Choroid plexus epithelial cell (primary cell): ENCODE measurements at places on chromosomes 16 and 17.

GRCh38 chr17:45935710-45936509, 41.6 kb downstream of the MAPT start:
- no peak for DNase-seq

- peak; percentile 22 for DNase-seq
These were observed at the start of gene C17orf113 for GRCh38 chr17:42050393-42051012. Gene C17orf113 (minus strand): TSS chr17:42050601. CDS start chr17:42043376, 7,225 bp downstream.

DNA sequence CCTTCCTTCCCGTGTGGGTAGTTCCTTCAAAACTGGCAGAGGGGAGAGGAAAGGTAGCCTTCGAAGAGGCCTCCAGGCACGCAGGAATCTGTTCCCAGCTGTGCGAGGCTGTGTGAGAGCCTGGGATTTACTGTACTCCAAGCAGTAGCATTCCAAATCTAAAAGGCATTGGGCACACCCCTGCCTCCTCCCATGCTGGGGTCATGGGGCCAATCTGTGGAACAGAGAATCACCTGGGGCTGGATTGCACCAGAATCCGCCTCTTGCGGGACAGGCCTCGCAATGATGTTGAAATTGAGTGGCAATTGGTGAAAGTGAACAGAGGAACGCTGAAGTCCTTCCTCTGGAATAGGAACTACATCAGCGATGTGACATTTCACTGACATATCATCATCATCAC, 72.5 kb upstream of the IRX3 start:
- DNase-seq = no peak

- DNase-seq = peak; percentile 29
These were observed 569 bp downstream of the FLII start for GRCh38 chr17:18257982-18258355.

GRCh38 chr16:24309258-24310142, 53.4 kb downstream of the CACNG3 start:
- peak; percentile 10 for DNase-seq

- no peak for DNase-seq
These were observed 278.4 kb upstream of the IRX5 start for GRCh38 chr16:54652201-54652770.

- DNase-seq = no peak
These were observed 187.9 kb downstream of the KCNJ2 start for GRCh38 chr17:70357190-70357589.

GRCh38 chr17:38701504-38702165, 3.4 kb upstream of the MLLT6 start:
- peak; percentile 28 for DNase-seq

GRCh38 chr16:68960910-68961309, 117.6 kb downstream of the TANGO6 start:
- no peak for DNase-seq

DNA sequence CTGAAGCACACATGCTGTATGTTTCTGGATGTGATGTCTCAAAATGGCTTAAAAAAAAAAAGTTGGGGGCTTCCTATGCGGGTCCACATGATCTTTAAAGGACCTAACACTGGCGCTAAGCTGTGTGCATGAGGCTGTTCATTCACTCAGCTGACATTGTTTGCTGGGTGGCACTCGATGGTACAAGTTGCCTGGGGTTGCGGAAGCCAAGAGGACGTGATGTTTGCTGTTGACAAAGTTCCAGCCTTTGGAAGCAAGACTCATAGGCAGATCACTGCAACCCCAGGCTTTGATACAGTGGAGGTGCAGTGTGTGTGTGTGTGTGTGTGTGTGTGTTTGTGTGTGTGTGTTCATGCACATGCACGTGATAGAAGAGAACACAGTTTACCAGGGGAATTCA, 29.5 kb upstream of the DNAI2 start:
- DNase-seq = no peak

DNA sequence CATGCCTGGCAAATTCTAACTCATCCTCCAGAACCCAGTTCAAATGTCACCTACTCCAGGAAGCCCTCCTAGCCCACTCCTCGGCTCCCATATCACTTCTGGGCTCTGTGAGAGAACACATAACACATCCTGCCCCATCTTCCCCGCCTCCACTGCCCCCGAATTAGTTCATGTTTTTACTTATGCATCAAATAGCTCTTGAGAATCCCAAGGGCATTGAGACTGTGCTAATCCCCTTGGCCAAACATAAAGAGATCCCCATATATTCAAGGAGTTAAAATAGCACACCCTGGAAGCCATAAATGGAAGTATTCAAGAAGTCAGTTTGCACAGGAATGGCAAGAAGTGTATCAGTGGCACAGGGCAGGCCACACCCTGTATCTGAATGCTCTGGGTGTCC, 2.0 kb upstream of the CREBBP start:
- no peak for DNase-seq

- DNase-seq = no peak
These were observed 17.1 kb downstream of the BFAR start for GRCh38 chr16:14649816-14650215.

DNA sequence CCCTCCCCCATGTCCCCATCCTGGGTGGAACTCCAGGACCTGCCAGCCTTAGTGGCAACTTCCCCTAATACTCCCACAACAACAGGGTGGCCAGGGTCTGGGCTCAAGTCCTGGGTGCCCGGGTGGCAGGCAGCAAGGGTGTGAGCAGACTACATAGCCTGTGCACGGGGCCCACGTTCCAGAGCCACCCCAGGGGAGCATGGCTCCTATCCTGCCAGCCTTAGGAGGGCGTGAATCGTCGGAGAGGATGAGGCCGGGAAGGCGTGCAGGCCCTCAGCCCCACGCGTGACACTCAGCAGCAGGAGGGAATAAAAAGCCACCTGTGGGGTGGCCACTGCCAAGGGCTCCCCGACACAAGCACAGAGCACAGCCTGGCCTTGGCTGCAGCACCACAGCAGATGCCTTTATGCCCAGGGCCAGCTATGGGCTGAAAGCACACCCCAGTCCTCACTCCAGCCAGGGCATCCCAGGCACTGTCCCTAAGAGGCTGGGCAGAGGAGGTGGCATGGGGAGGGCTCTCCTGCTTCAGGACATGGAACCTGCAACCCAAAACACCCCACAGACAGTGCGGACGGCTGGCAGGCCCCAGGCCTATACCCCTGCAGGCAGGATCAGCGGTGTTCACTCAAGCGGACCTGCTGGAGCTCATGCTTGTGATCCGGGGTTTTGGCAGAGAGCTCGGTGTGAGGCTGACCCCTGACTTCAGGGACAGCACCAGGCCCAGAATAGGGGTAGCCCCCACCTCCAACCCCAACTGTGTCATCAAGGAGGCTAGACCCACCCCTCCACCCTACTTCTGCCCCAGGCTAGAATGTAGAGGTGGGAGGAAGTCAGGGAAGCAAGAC, 2.7 kb downstream of the BCAR1 start:
- DNase-seq = no peak

- DNase-seq = no peak
These were observed 49.7 kb upstream of the ANKFY1 start for GRCh38 chr17:4313221-4314114.

GRCh38 chr16:81337097-81337496, 22.3 kb downstream of the GAN start:
- no peak for DNase-seq

- no peak for DNase-seq
These were observed 162.6 kb downstream of the CA10 start for GRCh38 chr17:51995797-51996403.

DNA sequence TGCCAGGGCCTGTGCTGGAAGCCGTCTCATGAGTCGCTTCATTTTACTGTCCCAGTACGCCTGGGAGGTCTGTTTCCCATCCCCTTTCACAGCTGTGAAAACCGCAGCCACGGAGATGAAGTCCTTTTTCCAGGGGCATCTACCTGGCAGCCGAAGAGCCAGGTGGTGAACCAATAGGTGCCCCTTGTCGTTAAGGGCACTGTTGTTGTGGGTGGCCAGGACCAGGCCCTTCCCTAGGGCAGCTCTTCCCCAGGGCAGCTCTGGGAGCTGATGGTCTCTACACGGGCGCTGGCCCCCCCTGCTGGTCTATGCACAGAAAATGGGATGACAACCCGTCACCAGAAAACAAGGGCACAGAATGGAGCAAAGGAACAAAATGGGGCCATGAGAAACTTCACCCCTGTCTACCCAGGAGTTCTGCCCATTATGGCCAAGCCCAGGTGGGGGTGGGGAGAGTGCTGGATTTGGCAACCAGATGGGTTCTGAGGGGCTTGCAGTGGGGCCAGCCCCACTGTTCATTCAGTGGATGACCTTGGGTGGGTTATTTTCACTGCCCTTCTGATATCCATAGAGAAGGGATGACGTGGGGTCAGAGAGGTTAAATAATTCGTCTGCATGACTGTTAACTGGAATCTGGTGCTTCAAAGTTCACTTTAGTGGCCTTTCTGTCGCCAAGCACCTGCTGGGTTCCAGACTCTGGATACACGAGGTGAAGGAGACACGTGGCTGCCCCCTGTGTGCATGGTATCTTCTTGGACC, 11.5 kb downstream of the RMI2 start:
- DNase-seq = peak; percentile 70

DNA sequence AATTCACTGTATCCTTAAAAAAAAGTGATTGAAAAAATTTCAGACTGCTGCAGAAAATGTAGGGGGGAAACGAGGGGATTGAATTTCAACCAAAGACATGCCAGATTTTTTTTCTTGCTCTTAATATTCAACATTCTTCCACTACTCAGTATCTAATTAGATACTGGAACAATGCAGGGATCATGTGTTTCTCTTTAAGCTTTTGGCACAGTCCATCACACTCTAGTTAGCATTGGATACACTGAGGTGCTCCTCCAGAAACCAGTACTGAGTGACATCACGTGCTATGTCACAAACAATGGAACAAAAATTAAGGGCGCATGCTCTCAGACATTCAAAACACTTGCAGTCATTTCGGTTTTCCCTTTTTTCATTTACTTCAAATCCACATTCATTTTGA, 298.6 kb upstream of the PSMD7 start:
- no peak for DNase-seq

GRCh38 chr17:56994009-56994792, 16.3 kb downstream of the SCPEP1 start:
- no peak for DNase-seq

DNA sequence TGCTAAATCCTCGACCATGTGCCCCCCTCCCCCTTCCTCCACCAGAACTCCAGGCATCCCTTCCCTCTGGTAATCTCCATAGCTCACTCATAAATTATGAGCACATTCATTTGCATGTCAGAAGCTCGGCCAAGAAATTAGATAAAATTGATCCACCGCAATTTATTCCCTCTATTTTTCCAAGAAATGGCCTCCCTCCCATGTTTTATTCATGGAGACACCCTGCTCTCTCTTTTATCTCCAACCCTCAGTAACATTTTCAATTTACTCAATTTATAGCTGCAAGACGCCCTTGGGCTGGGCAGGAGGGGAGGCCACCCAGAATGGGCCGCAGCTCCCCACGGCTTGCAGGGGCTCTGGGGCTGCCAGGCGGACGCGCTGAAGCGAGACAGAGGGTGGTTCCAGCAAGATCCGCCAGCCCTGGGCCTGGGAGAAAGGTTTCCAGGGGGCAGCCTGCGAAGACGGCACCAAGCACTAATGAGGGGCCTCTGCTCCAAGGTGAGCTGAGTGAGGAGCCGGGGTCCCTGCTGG, 54.7 kb upstream of the ZNF423 start:
- DNase-seq = no peak

DNA sequence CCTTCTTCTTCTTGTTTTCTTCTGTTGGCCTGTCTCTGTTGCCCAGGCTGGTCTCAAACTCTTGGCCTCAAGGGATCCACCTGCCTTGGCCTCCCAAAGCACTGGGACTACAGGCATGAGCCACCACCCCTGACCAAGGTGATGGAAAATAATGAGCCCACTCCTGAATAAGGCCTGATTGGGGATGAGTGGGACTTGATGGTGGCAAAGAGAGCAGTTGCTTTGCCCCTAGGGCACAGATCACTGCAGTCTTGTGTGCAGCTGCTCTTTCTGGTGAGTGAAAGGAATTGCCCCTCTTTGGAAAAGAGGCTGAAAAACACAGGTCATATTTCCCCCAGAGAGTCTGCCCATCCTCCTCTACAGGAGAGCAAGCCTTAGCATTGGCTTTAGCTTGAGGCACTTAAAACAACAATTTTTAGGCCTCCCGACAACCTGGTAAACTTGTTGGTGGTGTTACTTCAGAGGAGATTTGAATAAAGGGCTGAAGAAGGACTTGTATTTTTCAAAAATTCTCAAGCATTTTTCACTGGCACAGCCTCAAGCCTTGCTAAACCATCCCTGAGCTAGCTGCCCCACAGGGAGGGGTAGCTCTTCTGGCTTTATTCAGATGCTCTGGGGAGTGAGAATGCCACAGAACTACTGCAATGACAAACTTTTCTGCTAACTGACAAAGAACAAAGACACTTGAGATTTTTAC, 6.1 kb upstream of the PDP2 start:
- DNase-seq = peak; percentile 81

DNA sequence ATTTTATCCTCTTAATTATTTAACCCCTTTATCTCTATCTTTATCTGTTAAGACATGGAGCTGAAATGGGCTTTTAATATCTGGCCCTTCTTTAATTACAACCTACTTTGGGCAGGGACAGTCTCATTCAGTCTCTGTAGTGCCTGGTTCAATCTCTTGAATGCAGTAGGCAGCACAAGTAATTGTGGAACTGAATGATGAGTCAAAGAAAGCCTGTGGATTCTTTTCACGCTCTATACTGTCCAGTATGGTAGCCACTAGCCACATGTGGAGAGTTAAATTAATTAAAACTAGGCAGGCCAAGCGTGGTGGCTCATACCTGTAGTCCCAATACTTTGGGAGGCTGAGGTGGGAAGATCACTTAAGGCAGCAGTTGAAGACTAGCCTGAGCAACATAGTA, 9.3 kb downstream of the BPTF start:
- DNase-seq = no peak

GRCh38 chr17:72102366-72102765, 18.5 kb upstream of the SOX9 start:
- DNase-seq = no peak

GRCh38 chr17:68710035-68710780, 109.0 kb upstream of the FAM20A start:
- peak; percentile 45 for DNase-seq

- DNase-seq = no peak
These were observed 622.2 kb upstream of the SALL1 start for GRCh38 chr16:51773071-51773890.

GRCh38 chr16:57889522-57889921, 81.4 kb downstream of the CNGB1 start:
- DNase-seq = no peak

- DNase-seq = peak; percentile 78
These were observed 324.7 kb downstream of the BCAS3 start for GRCh38 chr17:61002316-61002736.

GRCh38 chr16:81358860-81359259, 44.1 kb downstream of the GAN start:
- no peak for DNase-seq

- no peak for DNase-seq
These were observed 30.2 kb upstream of the JPT2 start for GRCh38 chr16:1647856-1648255.

DNA sequence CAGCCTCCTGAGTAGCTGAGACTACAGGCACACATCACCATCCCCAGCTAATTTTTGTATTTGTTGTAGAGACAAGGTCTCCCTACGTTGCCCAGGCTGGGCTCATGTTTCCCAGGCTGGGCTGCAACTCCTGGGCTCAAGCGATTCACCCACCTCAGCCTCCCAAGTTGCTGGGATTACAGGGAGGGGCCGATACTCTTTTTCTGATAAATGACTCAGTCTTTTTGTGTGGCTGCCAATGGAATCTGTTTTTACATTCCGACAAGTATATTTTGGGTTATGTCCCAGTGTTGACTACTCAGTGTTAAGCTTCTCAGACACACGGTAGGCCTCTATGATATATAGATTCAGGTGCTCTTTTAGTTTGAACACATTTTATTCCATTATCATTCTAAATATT, 58.1 kb downstream of the SLFN11 start:
- DNase-seq = peak; percentile 91
